ENCODE measurements at places on chromosomes 5 and 9. TPM values are rescaled to one million over a fixed set of nuclear protein-coding genes. Genes with fewer than 3 reads are reported as not detected.

TAL2 gene
- total RNA-seq: not detected

GRCh38 chr5:91419571-91420537 is 36.7 kb upstream of the ARRDC3 start:
- no peak overlapping the region for H3K27ac ChIP-seq
- H3K36me3 ChIP-seq: no peaks in the 10 kb centered on the region
- no peaks in the 10 kb centered on the region for H3K27me3 ChIP-seq
- DNase-seq: peak; percentile 83

DNA sequence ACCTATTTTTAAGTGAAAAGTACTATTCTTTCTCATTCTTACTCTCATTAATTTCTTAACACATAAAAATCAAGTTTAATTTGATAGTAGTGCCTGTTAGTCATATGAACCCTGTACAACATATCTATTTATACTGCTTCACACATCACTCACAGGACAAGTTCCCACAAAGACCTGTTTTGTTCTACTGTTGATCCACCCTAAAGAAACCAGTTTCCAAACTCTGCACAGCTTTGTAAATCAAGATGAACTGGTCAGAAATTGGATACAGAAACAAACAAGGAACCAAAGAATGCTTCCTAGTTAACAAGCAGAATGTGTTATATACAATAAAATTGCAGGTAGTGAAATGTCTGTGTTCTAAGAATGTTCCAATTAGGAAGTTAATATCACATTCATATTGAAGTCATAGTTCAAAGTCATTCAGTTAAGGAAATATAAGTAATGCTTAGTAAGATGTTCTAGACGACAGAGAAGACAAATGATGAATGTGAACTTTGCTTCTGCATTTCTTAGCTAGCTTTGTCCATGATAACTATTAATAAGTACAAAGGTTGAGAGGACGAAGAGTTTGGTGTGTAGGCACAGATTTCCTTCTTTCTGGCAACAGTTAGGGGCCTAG is 33.4 kb downstream of the C9orf85 start:
- no peak overlapping the region for H3K4me3 ChIP-seq
- no peaks in the 10 kb centered on the region for H3K27me3 ChIP-seq
- DNase-seq: no peak
- H3K4me1 ChIP-seq: peaks cover 10% of the 10 kb centered on the region
- no peak overlapping the region for H3K27ac ChIP-seq

- no peak overlapping the region for H3K4me3 ChIP-seq
- H3K36me3 ChIP-seq: no peaks in the 10 kb centered on the region
- DNase-seq: no peak
- no peaks in the 10 kb centered on the region for H3K27me3 ChIP-seq
- H3K4me1 ChIP-seq: no peaks in the 10 kb centered on the region
- H3K27ac ChIP-seq: no peak overlapping the region
Observed at GRCh38 chr5:128869970-128870369, 95.3 kb upstream of the SLC27A6 start.

SEMA4D gene
- 226 TPM for total RNA-seq

DNA sequence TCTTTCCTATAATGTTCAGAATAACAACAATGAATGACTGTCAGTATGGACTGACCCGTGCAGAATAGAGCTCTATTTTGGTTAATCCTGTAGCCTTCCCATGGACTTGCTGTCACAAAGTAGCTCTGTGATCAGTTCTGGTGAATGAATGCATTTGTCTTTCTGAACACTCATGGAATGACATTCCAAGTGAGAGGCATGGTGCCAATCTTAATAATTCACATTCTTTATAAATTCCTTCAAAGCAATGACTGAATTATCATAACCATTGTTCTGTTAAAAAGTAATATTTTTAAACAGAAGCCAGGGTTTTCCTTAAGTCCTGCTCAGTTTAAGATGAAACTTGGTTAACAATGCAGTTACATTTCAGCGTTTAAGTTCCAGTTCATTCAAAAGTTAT is 360.5 kb downstream of the ICE1 start:
- H3K36me3 ChIP-seq: no peaks in the 10 kb centered on the region
- no peak for DNase-seq
- H3K27ac ChIP-seq: no peak overlapping the region
- no peaks in the 10 kb centered on the region for H3K4me1 ChIP-seq

LRRC14B gene
- not detected for total RNA-seq

DNA sequence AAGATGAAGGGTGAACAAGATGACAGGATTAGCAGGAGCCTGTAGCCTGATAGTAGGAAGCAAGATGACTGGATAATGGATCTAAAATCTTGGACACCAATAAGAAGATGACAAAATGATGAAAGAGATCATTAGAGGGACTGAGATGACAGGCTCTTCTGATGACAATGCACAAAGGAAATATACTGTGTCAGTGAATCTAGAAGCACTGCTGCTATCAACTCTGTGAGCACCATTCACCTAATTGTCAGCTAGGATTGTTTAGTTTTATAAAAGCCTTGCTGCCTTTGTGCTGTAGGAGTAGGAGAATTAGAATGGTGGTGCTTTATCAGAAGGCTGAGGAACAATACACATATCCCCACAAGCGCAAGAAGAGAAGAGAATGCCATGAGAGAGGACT is 1127.8 kb downstream of the DTWD2 start:
- H3K27me3 ChIP-seq: no peaks in the 10 kb centered on the region
- H3K4me1 ChIP-seq: no peaks in the 10 kb centered on the region
- no peaks in the 10 kb centered on the region for H3K36me3 ChIP-seq
- no peak overlapping the region for H3K27ac ChIP-seq

DNA sequence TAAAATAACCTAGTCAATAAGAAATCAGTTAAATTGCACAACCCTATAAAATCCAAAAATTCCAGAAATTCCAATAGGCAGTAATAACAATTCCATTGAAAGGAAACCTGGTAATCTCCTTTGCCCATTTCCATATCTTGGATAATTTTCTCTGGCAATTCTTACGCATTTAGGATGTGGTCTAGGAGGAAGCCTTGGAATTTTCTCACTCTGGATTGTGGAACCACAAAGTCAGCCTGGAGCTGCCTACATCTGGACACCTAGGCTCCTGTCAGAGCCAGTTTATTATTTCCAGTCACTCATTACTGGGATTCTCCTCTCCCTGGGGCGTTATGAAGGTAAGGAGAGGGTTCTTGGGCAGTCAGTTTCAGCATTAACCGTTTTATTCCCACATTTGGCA is 40.3 kb upstream of the GNE start:
- H3K36me3 ChIP-seq: no peaks in the 10 kb centered on the region
- no peak overlapping the region for H3K4me3 ChIP-seq
- H3K27ac ChIP-seq: no peak overlapping the region
- H3K27me3 ChIP-seq: no peaks in the 10 kb centered on the region
- DNase-seq: no peak

Data from activated CD4-positive, alpha-beta T cell treated with anti-CD3 and anti-CD28 coated beads for 36 hours (primary cell).